Renal cortical epithelial cell (primary cell): ENCODE measurements at places on chromosomes 3 and 15. TPM values are rescaled to one million over a fixed set of nuclear protein-coding genes. Genes with fewer than 3 reads are reported as not detected.

Gene CGNL1
- 6.9 and 57.5 TPM in 2 replicates for total RNA-seq

Gene TM4SF18
- 11.9 and 21.5 TPM in 2 replicates for total RNA-seq

- no peak for DNase-seq
These were observed 298.6 kb upstream of the STT3B start for GRCh38 chr3:31234145-31234544.

- DNase-seq: no peak
These were observed 260.8 kb downstream of the CGGBP1 start for GRCh38 chr3:87797872-87798566.

DNA sequence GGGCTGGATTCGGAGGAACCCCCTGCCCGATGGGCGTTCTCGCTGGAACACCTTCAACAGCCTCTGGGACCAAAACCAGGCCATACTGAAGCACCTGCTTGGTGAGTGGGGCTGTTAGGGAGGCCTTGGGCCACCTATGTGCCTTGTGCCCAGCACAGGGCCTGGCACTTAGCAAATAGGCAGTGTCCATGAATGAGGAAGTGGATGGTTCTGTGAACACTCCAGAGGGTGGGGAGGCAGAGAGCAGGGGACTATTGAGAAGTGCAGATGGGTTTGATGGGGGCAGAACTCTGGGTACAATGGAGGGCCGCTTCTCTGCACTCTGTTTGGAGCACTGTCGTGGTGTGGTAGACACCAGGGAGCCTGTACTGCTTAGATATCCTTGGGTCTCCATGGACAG, 1.5 kb downstream of the ECE2 start:
- no peak for DNase-seq

DNA sequence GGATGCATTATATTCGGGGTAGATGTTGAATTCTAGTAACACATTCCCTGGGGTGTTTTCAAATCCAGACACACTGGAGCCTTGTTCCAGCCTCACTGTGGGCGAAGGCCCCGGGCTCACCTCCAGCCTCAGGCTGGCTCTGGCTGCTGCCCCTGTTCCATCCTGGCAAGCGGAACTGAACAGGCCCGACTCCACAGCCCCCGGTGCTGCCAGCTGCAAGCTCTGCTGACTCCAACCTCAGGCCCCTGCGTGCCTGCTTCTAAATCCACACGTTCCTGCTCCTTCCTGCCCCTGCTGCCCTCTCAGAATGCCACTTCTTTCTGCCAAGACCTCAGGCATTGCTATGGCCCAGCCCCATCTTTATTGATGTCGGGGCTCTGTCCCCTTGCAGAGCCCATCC, 90.6 kb downstream of the LIPC start:
- DNase-seq: no peak

Gene RNF168
- total RNA-seq: 11.3 and 14.1 TPM in 2 replicates

DNA sequence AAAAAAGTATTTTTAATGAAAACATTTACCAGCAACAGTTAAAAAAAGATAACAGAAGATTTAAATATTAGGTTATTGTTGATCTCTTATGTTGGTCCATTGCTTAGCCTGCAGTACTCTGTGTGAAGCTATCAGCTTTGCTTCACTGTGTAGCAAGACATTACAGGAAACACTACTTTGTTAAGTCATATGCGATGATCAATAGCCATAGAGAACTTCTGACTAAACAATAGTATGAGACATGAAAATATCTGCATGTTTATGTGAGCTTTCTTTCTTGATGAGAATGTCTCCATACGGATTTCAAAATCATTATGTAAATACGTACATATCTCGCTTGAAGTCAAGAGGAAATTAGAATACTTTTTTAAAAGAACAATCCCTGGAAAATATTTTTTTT, 27.0 kb upstream of the CAPN3 start:
- DNase-seq: no peak

GRCh38 chr15:92809880-92810361, 90.2 kb upstream of the CHD2 start:
- DNase-seq: peak; percentile 53

GRCh38 chr3:98999675-99000074, 98.2 kb upstream of the DCBLD2 start:
- DNase-seq: no peak

Gene UBAP1L
- under 0.01 and 1.4 TPM in 2 replicates for total RNA-seq

DNA sequence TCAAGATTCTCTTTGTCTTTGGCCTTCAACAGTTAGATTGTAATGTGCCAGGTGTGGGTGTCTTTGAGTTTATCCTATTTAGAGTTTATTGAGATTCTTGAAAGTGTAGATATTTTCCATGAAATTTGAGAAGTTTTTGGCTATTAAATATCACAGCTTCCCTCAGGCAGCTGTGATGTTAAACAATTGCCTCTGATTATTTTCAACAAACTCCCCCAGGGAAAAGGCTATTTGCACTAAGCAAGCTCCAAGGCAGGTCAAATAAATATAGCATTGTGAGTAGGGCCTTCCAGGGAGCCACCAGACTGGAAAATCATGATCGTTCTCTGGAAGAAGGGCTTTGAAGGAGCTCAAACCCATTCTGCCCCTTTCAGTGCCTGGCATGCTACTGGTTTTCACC, 107.0 kb downstream of the EEFSEC start:
- DNase-seq: no peak

DNA sequence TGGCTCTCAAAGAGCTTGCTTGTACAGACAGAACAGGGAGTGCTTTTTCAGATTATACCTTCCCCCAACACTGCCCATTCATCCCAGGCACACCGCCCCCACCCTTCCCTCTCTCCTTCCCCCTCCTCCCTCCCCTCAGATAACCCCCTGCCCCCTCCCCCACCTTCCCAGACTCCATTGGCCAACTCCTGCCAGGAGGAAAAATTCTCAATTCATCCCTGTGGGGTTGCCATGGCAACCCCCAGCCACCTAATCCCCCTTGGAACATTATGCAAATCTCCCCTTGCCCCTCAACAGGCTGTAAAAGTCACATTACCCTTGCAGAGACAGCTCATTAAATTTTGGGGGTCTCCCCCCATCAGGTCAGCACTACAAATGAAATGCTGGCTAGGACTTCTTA, 14.3 kb downstream of the TLE3 start:
- no peak for DNase-seq

GRCh38 chr3:126021224-126021623, 52.2 kb downstream of the ROPN1B start:
- DNase-seq: no peak

GRCh38 chr15:89068325-89068784, 19.9 kb upstream of the ABHD2 start:
- DNase-seq: peak; percentile 95

Gene TM4SF1
- total RNA-seq: 63.8 and 247 TPM in 2 replicates

Gene DTX3L
- 39.1 and 55.1 TPM in 2 replicates for total RNA-seq

GRCh38 chr3:107795514-107796094, 272.8 kb downstream of the BBX start:
- DNase-seq: peak; percentile 92

DNA sequence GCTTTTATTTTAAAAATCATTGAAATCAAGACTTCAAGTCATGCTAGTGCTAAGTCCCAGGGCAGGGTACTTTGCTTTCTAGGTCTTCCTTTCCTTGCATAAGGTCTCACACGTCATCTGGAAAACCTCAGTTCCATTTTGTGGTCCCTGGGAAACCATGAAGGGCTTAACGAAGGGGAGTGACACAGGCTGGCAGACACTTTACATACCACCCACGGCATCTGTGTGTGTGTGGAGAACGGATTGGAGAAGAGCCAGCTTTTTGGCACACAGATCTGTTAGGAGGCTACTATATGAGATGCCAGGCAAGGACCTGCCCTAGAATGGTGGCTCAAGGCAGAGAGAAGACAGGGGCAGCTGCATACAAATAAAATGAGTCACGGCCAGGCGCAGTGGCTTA, 107.5 kb upstream of the NSMCE3 start:
- DNase-seq: no peak

GRCh38 chr3:119810018-119810435, 28.1 kb downstream of the NR1I2 start:
- DNase-seq: peak; percentile 23

Gene PPP2R3A
- 36.6 and 98.2 TPM in 2 replicates for total RNA-seq

Gene GMNC
- 1.5 TPM in 1 of 2 replicates, not detected in the other for total RNA-seq

Gene CLEC3B
- total RNA-seq: 0.55 TPM in 1 of 2 replicates, not detected in the other

DNA sequence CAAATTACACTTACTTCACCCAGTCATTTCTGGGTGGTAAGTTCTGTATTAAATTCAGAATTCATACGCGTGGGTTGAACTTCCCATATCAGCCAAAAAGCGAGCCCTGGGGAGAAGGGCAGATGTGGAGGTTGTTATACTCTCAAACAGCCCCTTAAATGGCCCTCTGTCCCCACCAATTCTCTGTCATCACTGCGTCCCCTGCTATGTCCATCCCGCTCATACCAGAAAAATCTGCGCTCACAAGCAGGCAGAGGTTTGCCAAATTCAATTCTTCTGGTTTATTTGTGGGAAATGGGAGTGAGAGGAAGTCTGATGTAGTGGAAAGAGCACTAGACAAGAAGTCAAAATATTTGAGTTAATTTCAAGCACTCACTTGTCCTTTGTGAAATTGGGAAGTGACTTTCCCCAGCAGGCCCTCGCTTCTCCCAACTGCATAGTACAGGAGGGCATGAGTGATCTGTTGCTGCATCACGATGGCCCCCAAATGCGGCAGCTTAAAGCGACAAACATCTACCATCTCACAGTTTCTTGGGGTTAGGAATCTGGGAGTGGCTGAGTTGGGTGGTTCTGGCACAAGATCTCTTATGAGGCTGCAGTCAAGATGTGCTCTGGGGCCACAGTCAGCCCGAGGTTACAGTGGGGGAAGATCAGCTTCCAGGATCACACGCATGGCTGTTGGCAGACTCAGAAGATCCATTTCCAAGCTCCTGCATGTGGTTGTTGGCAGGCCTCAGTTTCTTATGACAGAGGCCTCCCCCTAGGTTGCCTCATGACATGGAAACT, 67.7 kb downstream of the CPN2 start:
- no peak for DNase-seq

- no peak for DNase-seq
These were observed 4.8 kb upstream of the NKTR start for GRCh38 chr3:42595682-42596081.

DNA sequence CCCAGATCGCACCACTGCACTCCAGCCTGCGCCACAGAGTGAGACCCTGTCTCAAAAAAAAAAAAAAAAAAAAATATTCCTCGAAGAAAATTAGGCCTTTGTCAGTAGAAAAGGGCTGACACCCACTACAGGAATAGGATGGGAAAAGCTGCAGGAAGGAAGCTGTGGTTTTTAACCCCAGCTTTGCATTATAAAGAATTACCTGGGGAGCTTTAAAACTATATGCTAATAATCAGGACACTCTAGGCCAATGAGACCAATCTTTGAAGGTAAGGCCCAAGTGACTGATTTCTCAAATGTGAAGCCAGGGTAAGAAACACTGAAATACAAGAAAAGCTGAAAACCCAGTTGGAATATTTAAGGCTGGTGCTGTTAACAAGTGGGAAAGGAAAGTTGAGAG, 74.3 kb downstream of the RBPMS2 start:
- no peak for DNase-seq
